Smooth muscle cell of the pulmonary artery (primary cell): ENCODE measurements at places on chromosomes 12 and 14. TPM values are rescaled to one million over a fixed set of nuclear protein-coding genes. Genes with fewer than 3 reads are reported as not detected.

The SELPLG gene
- total RNA-seq = 1.8 and 2.7 TPM in 2 replicates

The MYF6 gene
- total RNA-seq = not detected in 2 replicates

The LALBA gene
- not detected in 2 replicates for total RNA-seq

The GPR65 gene
- total RNA-seq = 0.07 and 0.26 TPM in 2 replicates

The CLEC2B gene
- total RNA-seq = 2.3 and 4.8 TPM in 2 replicates

The P2RX2 gene
- total RNA-seq = not detected in 2 replicates

The PTPN6 gene
- total RNA-seq = 0.13 and 0.30 TPM in 2 replicates

The MORN3 gene
- total RNA-seq = 0.65 and 0.86 TPM in 2 replicates

The TAS2R14 gene
- 2.6 and 4.3 TPM in 2 replicates for total RNA-seq

The NTN4 gene
- 130 and 302 TPM in 2 replicates for total RNA-seq

The KRT78 gene
- not detected in 2 replicates for total RNA-seq

The ARL6IP4 gene
- 97.6 and 98.4 TPM in 2 replicates for total RNA-seq

The GALNT9 gene
- 0.07 and 0.86 TPM in 2 replicates for total RNA-seq

The NOS1 gene
- not detected in 2 replicates for total RNA-seq

The WNT1 gene
- total RNA-seq = not detected in 2 replicates

The ORAI1 gene
- 8.7 and 14.1 TPM in 2 replicates for total RNA-seq

The MYO1A gene
- under 0.01 and 0.53 TPM in 2 replicates for total RNA-seq
